Motor neuron (in vitro differentiated cells): ENCODE measurements at places on chromosomes 5 and 9. TPM values are rescaled to one million over a fixed set of nuclear protein-coding genes. Genes with fewer than 3 reads are reported as not detected.

- ATAC-seq: no peak
Observed at GRCh38 chr9:104300124-104300523, 203.9 kb upstream of the OR13F1 start.

GABRA1 gene
- total RNA-seq: 1.6 and 1.7 TPM in 2 replicates

GRCh38 chr5:126066836-126067235 lies 356.4 kb upstream of the GRAMD2B start:
- no peak for ATAC-seq

SLC6A3 gene
- total RNA-seq: 0.71 and 1.1 TPM in 2 replicates

GRCh38 chr9:10774051-10774450 lies 161.2 kb upstream of the PTPRD start:
- ATAC-seq: no peak

DNA sequence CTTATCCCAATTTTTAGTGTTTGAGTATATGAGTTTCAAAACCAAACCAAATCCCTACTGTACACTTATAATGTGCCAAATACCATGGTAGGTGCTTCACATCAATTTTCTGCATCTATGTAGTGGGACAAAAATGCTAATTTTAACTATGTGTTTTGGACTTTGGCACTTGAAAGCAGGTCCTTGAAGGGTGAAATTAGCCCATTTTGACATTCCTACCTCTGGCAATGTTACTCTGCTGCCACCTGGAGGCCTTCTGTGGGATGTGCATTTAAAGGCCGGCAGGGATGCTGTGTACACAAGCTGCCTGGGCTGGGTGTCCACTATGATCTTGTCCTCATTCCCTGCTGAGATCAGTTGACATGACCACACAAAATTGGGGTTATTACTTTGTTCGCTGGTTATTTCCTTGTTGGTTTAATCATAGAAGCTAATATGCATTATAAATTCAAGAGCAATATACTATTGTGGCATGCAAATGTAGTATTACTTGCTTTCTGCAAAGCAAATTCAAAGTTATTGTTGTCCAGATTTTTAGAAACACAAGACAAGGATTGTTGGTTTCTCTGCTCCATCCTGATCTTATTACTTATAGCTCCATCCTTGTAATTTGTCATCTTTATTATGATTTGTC lies 166.8 kb downstream of the ARHGEF28 start:
- ATAC-seq: peak; percentile 91

GRCh38 chr9:76866689-76867088 lies 39.2 kb downstream of the PRUNE2 start:
- ATAC-seq: no peak

QRFP gene
- total RNA-seq: 1.2 and 4.3 TPM in 2 replicates

DNA sequence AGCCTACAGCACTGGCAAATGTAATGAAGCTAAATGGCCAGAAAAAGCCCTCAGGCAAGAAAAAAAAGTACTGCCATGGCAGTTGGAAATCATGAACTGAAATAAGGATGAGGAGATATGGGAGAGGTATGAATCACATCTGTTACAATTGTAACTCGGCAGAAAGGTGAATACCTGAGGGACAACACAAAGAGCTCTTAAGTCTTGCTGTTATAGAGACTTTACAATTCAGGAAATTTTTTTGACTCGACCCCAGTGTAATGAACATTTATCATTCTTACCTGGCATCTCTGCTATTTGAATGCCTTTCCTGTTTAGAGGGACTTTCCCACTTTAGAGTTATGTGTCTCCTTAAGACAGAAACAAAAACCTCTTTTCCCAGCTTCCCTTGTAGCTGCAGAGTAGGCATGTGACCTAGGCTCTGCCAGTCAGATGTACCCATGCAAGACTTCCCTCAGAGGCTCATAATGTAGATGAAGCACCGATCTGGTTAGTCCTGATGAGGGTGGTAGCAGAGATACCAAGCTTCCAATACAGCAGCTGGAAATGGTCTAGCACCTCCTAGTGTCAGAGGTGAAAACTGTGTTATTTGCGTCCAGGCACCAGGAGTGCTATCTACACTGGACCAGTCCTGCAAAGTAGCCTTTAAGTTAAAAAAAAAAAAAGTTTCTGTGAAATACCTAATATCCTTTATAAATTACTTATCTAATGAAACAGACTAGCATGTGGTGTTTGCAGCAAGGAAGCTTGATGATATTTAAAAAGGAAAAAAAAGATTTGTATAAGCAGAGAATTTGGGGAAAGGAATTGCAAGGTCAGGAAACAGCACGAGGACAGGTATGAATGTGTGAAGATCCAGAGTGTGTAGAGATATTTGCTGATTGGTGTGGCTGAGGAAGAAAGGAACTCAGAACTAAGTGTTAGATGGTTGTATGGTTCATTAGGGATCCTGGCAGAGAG lies 146.9 kb upstream of the SLC1A3 start:
- ATAC-seq: no peak

GRCh38 chr9:130315446-130316226 lies 50.1 kb downstream of the HMCN2 start:
- ATAC-seq: peak; percentile 6

SAPCD2 gene
- total RNA-seq: 5.5 and 5.6 TPM in 2 replicates

LAMC3 gene
- not detected in 2 replicates for total RNA-seq

DNA sequence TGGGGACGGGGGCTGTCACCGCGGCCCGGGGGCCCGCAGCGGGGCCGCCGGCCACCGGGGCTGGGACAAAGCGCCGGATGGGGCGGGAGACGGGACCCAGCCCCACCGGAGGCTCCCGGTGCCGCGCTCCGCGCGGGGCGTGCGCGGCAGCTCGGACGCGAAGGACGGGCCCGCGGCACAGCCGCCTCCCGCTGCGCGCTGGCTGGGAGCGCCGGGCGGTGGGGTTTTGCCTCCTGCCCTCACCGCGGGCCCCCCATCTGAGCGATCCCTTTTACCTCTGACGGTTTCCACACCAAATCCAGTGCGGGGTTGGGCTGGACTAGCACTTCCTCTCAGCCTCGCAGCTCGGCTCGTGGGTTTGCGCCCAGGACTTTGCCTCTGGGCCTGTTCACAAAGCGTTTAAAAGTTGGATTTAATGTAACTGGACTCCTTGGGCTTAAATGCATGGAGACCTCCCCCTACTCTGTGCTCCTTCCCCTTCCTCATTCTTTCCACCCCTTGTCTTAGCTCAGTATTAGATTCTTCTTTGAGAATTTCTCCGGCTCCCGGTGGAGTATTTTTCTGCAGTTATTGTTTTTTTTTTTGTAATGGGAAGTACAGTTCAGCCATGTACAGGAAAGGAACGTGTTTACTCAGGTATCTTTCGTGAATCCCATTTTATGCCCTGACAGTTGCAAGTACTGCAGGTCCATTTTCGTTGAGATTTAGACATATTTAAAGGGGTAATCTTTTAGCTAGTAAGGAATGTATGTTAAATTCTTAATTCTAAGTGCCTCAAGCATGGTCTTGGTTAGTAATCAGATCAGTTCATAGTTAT lies 691 bp downstream of the FCHO2 start:
- ATAC-seq: peak; percentile 60

SLIT3 gene
- 65.9 and 71.6 TPM in 2 replicates for total RNA-seq

DNA sequence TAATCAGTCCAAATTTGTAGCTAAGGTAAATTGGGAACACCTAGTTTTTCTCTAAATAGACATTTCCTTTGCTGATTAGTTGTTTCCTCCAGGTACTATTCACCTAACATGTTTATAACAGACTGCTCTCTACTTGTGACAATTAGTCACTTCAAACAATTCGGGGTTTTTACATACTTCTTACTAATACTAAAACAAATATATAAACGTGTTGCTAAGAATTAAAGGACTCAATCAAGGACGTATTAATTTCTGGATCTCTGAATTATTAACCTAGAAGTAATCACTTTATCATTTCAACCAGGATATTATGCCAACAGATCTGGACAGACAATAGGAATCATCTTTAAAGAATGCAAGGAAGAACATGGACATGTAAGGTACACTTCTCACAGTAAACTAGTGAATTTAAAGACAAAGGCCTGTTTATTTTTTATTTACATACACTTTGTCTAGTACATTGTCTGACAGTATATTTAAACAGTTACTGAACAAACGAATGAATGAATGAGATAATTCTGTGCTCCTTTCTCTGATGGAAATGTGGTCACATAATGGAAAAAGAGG lies 22.3 kb downstream of the PJA2 start:
- ATAC-seq: no peak

DNA sequence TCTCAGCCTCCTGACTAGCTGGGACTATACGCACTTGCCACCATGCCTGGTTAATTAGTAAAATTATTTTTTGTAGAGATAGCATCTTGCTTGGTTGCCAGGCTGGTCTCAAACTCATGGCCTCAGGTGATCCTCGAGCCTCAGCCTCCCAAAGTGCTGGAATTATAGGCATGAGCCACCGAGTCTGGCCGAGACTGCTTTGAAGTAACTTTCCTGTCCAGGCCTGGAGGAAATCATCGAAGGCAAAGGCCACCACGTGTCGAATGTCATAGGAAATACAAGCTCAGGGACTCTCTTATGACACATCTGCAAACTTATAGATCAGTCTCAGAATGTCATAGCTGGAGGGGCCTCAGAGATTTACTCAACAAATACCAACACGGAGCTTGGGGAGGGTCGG lies 25.1 kb downstream of the RAPGEF1 start:
- no peak for ATAC-seq

DNA sequence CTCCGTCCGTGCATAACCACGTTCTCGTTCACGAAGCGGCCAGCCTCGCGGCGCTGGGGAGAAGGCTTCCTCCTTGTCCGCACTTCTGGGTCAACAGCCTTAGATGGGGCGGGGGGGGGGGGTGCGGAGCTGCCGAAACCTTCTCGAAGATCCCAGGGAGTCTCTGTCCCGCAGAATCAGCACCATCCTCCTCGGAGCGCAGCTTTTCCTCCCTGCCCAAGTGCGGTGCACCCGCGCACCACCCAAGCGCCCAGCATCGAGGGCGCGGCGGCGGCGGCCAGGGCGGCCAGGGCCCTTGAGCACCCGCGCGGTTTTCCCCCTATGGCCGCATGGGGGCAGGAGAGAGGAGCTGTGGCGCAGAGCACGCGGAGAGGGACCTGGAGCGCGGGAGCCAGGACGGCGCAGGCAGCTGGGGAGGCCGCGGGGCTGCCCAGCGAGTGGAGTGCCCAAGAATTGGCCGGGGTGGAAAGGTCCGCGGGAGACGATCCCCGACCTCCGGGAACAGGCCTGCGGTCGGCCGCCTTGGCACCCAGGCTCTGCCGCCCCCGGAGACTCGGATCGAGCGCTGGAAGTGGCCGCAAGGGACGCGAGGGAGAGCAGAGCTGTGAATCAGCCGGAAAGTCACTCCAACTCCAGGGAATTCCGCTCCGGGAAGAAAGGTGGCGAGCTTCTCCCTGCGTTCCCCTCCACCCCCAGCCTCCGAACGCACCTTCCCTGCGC lies 43.1 kb downstream of the TMEM174 start:
- peak; percentile 100 for ATAC-seq

- no peak for ATAC-seq
Observed at GRCh38 chr9:114218264-114219120, 63.2 kb downstream of the COL27A1 start.

GRCh38 chr9:134214766-134215419 lies 50.5 kb upstream of the RNU6ATAC start:
- peak; percentile 34 for ATAC-seq

- no peak for ATAC-seq
Observed at GRCh38 chr5:66742083-66742895, 146.1 kb downstream of the MAST4 start.

SLC36A2 gene
- 0.45 and 0.69 TPM in 2 replicates for total RNA-seq

LCN10 gene
- total RNA-seq: 0.07 TPM in 1 of 2 replicates, not detected in the other

DNA sequence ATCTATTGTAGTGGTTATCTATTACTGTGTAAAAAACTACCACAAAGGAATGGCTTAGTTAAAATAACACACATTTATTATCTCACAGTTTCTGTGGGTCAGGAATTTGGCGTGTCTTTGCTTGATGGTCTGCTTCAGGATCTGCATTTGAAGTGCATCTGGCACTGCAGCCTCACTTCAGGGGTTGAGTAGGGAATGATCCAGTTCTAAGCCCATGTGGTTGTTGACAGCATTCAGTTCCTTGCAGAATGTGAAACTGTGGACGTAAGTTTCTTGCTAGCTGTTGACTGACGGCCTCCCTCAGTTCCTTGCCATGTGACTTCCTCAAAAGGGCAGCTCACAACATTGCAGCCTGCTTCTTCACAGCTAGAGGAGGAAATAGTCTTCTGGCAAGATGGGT lies 2.1 kb upstream of the OGN start:
- ATAC-seq: peak; percentile 17

GRCh38 chr9:90432951-90433350 lies 209.7 kb downstream of the DIRAS2 start:
- ATAC-seq: peak; percentile 73

DNA sequence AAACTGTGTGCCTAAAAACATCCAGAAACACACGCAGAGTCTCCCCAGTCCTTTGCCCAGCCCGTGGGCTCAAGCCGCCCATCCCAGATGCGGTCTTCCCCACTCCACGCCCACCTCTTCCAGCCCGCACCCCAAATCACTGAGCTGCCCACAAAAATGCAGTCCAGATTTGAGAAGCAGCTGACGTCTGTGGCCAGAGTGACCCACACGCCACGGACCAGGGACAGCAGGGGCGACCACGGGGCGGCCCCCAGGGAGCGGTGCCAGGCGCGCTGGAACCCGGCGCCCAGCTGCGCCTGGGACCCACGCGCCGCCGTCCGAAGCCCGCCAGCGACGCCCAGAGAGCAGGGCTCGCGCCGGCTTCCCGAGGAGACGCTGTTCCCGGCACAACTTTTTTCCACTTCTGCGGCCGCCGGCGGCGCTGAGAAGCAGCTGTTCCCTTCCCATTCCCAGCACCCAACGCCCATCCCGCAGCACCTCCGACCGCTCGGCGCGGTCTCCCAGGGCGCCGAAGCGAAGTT lies 674 bp downstream of the LHFPL2 start:
- ATAC-seq: no peak

PCDHA2 gene
- not detected in 2 replicates for total RNA-seq

GRCh38 chr5:143134269-143134668 lies 269.2 kb downstream of the NR3C1 start:
- peak; percentile 58 for ATAC-seq

DNA sequence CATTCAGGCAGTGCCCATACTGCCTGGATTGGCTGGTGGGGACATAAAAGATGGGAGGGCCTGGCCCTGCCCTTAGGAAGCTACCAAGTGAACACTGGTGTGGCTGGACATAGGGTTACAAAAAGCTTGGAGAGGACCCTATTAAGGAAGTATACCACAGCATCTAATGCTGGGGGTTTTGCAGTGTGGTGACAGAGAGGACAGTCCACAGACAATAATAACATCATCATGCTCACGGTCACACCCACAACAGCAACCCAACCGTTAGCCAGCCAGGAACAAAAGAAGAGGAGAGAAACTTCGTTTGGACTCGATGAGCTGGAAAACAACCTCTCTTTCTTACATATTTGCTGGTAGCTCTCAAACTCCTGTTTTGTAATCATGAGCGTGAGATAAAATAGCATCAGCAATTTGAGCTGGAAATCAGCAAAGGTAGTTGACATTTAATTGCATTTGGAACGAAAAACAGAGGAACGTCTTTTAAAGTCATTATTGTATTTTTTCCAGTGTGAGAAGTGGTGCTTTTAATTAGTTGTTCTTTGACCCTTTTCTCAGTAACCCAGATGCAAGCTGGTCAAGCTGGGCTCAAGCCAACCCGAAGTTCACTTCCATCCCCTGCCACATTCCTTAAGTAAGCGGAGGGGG lies 73.4 kb downstream of the NSG2 start:
- ATAC-seq: peak; percentile 67

GRCh38 chr9:117719161-117719920 lies 15.1 kb downstream of the TLR4 start:
- ATAC-seq: no peak

TNC gene
- 95.8 and 121 TPM in 2 replicates for total RNA-seq

TRIM36 gene
- total RNA-seq: 0.45 and 1.1 TPM in 2 replicates

PTGS1 gene
- total RNA-seq: 0.33 and 0.39 TPM in 2 replicates

SMIM33 gene
- 0.13 and 0.81 TPM in 2 replicates for total RNA-seq

RNF208 gene
- total RNA-seq: 6.3 and 7.0 TPM in 2 replicates

- no peak for ATAC-seq
Observed at GRCh38 chr9:32992595-32993238, 8.7 kb downstream of the APTX start.
